Activated T-cell treated with anti-CD3 and anti-CD28 coated beads for 24 hours (primary cell): ENCODE measurements at places on chromosomes 2 and 18.

GRCh38 chr18:28359176-28359575 lies 182.2 kb upstream of the CDH2 start:
- DNase-seq, result no peak

- no peak for DNase-seq
Observed at GRCh38 chr2:172340394-172340793, 87.0 kb upstream of the ITGA6 start.

DNA sequence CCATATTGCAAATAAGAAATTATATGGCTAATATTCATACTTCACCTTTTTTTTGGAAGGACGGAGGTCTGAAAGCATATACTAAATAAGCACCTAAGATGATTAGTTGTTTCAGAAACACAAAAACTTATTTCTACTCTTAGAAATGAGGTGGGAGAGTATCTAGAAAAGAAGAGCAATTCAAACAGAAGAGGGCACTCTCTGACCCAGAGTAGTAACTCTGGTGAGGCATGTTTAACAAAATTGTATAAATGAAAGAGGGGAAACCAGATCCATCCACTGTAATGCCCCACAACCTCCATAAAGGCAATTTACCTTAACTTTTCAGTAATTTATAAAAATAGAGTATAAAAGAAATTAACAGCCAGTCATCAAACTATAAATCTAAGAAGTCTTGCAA lies 669.6 kb upstream of the VRK2 start:
- DNase-seq, result no peak

DNA sequence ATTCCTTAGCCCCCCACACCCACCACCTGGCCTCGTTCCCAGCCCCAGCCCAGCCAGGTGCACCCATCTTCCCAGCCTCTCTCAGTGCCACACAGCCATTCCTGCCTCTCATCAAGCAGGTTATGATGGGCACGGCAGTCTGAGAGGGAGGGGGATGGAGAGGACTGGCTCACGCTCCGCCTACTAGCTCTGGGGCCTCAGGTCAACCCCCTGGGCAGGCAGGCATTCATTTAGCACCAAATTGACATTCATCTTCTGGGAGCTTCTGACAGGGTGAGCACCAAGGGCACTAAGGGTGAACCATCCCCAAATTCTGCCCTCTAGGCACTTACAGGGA lies 66.2 kb upstream of the FOSL2 start:
- DNase-seq, result no peak

DNA sequence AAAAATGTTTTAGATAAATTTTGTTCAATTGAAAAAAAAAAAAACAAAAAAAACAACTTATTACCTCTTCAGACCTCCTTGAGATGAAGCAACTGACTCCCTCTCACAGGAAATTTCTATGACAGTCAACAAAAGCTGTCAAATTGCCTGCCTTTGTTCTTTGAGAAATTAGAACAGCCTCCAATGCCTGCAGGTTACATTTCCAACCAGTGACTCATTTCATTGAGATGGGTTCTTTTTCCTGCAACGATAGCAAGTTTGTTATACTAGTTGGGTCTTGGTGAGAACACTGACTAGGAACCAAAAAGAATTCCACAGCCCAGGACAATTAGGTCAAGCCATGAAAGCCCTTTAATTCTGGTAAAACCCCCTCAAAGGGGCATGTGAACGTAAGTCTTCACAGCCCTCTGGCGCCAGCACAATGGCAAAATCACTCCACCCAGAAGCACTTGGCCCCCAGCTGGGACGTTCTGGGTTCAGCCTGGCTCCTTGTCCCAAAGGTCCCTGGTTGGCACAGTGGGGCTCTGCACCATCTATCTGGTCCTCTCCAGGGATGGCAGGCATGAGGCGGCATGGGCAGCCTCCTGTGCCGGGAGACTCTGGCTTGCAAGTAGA lies 87.0 kb downstream of the SPP2 start:
- no peak for DNase-seq
